ENCODE measurements at places on chromosomes 12 and 14.

GRCh38 chr14:52910572-52910971 lies 40.3 kb downstream of the FERMT2 start:
- DNase-seq: no peak

DNA sequence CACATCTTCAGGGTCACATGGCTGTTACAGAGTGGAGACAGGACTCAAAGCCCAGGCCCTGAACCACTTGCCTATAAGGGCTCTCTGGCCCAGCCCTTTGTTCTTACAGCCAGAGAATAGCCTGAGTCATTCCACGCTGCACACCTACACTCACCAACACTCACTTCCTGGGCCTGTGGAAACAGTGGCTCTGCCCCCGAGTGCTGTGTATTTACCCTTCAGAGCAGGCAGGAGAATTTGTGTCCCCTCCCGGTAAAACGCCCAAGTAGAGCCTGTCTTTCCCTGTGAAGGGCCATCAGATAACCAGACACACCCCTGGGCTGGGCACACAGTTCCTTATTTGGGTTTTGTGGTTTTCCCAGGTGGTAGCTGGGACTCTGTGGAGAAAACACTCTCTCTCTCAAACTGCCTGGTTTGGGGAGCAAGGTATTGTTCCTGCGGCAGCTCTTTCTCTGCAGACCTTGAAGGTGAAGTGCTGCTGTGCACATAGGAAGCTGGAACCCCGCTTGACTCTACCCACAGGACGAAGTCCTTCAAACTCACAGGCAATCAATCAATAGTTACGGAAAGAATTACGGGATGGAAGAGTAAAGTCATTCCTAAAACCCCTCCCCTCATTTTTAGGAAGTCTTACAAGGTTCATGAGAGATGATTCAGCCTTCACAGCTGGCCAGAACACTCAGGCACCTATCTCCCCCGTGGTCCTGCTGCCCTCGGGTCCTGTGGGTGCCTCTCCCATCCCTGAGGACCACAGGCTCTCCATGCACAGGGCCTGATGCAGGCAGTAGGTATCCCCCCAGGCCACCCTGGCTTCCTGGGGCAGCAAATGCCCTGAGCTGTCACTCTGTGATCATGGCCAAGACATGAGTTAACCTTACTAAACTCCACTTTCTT lies 20.3 kb downstream of the FIGNL2 start:
- no peak for DNase-seq

DNA sequence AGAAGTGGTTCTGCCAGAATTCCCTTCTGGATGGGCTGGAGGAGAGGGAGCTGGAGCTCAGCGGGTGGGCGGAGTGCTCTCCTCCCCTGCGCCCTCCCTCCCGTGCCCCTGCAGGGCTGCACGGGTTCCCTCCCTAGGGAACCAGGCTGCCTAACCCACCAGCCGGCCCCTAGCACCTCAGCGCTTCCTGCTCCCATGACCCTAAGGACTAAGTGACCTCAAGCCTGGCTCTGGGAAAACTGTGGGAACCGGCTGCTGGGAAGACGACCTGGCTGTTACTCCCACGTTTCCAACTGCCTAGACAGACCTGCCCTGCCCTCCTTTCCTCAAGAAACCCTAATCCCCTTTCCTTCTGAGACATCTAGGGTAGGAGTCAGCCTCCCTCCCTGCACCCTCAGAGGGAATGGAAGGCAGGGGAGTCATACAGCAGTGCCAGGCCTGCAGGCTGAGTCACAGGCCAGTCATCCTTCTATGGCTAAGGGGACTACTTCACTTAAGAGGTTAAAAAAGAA lies 31.5 kb downstream of the SLC6A12 start:
- DNase-seq: no peak

DNA sequence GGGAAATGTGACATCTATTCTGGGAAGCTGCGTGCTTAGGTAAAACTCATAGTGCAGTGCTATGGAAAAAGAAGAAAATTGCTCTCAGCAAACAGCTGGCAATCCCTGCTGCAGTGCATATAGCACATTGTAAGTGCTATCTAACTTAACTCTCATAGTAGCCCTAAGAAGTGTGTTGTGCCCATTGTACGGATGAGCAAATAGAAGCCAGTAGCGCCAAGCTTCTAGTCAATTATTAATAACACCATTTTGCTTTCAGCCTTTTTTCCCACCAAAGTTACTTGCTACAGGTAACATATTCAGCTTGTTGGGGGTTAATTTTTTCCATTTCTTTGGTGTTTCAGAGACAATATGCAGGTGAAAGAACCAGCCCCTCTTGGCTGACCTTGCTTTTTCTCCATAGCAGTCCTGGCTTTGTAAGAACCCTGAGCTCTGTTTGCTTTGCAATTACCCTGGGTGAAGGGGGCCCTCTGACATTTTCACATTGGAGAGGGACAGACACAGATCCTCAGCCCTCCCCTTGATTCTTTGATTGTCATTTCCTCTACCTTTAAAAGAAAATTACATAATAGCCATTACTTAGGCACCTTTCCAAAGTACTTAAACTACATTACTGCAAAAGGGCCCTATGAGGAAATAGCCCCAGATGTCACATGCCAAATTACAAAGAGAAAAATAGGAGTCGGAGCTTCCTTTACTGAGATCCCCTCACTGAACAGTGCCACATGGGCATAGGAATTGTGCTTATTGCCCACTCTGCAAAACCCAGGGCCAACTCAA lies 576.2 kb upstream of the TBX3 start:
- DNase-seq: no peak

GRCh38 chr14:97776890-97777558 lies 979.8 kb downstream of the VRK1 start:
- no peak for DNase-seq

DNA sequence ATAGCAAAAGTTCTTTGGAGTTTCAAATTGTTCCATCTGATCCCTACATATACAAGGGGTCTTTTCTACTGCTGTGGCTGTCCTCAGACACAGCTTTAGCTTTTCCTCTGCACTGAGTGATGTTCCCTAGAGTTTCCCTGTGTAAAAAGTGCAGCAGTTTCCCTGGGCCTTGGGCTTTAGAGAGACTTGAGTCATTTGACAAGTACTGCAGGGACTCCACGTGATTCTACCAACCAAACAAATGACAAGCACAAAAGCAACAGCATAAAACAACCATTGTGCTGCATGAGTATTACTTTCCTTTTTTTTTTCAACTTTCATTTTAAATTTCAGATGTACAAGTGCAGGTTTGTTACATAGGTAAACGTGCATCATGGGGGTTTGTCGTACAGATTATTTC lies 272.8 kb downstream of the PDZRN4 start:
- DNase-seq: no peak

DNA sequence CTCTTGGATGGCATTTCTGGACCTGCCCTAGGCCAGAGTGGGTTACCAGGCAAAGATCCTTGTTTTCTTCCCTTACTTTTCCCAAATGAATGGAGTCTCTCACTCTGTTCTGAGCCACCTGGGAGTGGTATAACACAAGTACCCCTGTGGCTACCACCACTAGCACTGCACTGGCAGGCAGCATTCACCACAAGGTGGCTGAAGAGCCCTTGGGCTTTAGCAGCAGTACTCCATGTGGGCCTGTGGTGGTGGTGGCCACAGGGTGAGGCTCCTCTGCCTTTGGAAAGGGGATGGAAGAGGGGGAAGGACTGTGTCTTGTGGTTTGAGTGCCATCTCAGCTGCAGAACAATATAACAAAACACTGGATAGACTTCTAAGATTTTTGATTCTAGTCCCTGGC lies 38.1 kb upstream of the LMNTD1 start:
- no peak for DNase-seq

- DNase-seq: no peak
Observed at GRCh38 chr12:42187799-42188198, 43.1 kb upstream of the GXYLT1 start.

DNA sequence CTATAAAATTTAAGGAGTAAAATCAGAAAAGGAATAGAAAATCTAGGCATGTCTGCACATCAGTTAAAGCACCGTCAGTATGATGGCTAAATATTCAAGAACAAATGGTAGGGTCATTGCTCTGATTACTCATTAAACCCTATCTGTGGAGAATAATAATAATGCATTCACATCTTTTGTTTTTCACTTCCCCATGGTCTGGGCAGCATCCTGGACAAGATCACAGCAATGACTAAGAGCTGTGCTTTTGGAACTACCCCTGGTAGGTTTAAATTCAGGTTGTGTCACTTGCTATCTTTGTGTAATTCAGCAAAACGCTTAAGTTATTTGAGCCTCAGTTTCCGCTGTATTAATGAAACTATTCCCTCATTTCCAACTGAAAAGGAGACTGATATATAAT lies 33.1 kb downstream of the C12orf42 start:
- DNase-seq: no peak

DNA sequence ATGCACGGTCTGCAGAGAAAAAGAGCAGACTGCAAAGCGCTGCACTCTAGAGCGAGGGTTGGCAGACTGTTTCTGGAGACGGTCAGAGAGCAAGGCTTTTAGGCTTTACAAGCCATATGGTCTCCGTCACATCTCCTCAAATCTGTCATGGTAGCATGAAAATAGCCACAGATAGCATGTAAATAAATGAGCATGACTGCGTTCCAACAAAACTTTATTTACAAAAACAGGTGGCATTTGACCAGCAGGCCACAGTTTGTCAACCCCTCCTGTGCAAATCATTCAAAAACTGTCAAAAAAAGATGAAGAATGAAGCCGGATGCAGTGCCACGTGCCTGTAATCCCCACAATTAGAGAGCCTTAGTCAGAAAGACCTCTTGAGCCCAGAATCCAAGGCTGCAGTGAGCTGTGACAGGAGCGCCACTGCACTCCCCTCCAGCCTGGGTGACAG lies 18.9 kb downstream of the SYNE3 start:
- DNase-seq: no peak

GRCh38 chr12:91380631-91381030 lies 198.0 kb upstream of the DCN start:
- DNase-seq: no peak

- DNase-seq: no peak
Observed at GRCh38 chr12:110545812-110546211, 37.3 kb downstream of the PPTC7 start.

- no peak for DNase-seq
Observed at GRCh38 chr12:71438670-71439361, 782 bp upstream of the LGR5 start.

GRCh38 chr14:85947461-85948139 lies 417.7 kb downstream of the FLRT2 start:
- DNase-seq: no peak

GRCh38 chr12:49609875-49610154 lies 4.4 kb upstream of the FAM186B start:
- DNase-seq: no peak

- DNase-seq: no peak
Observed at GRCh38 chr12:1071182-1071581, 80.2 kb downstream of the ERC1 start.

- DNase-seq: no peak
Observed at GRCh38 chr12:115320967-115321366, 637.0 kb upstream of the TBX3 start.

DNA sequence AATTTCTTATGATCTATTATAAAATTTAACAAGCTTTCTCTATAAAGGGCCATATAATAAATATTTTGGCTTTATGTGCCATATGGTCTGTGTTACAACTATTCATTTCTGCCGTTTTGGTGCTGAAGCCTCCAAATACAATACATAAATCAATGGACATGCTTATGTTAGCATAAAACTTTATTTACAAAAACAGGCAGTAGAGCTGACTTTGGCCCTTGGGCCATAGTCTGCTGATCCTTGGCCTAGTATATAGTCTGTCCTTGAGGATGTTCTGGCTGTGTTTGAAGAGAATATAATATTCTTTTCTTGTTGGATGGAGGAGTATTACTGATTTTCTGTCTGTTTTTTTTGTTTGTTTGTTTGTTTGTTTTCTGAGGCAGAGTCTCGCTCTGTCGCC lies 81.6 kb downstream of the SPATS2 start:
- DNase-seq: no peak

DNA sequence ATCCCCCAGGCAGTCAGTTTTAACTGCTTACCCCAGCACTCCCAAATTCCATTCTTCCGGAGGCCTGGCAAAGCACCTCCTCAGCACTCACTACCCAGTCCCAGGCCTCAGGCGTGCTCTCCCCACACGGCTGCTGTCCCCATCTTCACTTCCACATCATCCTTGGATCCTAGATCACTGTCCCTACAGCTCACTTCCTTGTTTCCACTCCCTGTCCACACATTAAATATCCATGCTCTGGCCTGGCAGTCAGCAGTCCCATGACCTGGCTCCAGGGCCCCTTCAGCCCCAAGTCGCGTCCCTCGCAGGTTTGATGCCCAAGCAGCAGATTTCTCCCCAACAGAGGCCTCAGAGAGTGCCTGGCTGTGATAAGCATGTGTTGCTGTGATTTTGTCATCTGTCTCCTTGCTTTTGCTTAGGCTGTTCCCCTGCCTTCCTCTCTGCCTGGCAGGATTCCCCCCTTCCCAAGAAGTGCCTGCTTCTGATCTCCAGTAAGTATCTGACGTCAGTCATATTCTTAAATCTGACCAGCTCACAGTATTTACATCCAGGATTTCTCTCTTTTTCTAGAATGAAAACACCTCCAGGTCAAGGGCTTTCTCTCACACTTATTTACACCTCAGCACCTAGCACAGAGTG lies 241.7 kb downstream of the ZFP36L1 start:
- DNase-seq: no peak

- DNase-seq: no peak
Observed at GRCh38 chr12:124564971-124565491, 2.4 kb downstream of the NCOR2 start.

- DNase-seq: no peak
Observed at GRCh38 chr14:98592611-98593170, 679.3 kb downstream of the BCL11B start.

DNA sequence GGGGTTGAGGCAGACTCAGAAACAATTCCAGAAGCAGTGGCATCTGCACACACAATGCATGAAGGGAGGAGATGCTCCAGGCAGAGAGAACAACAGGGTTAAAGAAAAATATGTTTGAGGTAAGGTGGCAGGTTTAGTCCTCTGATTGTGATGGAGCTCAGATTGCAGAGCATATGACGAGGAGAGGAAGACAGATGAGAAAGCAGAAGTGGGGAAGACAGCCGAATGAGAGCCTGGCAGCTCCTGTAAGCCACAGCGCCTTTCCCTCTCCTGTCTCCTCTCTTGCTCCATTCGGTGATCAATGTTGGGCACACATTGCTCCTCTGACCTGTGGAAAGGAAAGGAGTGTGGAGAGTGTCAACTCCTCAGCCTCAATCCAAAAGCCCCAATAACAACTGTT lies 372.2 kb downstream of the GXYLT1 start:
- no peak for DNase-seq

DNA sequence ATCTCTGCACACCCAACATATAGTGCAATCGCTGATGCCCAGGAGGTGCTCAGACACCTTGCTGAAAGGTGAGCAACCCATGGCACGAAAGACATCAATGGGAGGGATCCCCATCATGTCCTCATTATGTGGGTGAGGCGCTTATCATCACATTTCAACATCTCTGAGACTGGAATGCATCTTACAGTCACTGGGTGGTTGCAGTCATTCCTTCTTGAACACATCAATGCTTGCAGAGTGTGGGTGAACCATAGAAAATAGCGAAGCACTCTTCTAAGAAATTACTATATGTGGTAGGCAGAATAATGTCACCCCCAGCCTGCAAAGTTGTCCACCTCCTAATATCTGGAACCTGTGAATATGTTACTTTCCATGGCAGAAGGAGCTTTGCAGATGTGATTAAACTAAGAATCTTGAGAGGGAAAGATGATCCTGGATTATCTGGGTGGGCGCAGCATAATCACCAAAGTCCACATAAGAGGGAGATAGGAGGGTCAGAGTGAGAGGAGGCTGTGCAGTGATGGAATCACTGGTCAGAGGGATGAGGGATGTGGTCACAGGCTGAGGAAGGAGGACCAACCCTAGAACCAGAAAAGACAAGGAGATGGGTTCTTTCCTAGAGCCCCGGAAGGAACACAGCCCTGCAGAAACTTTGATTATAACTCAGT lies 51.2 kb downstream of the GLRX5 start:
- DNase-seq: no peak

All from coronary artery (tissue), 2 donors.